Hair follicular keratinocyte (primary cell): ENCODE measurements at places on chromosomes 5 and 9. TPM values are rescaled to one million over a fixed set of nuclear protein-coding genes. Genes with fewer than 3 reads are reported as not detected.

The CLPTM1L gene
- 126 and 155 TPM in 2 replicates for total RNA-seq

The ANKRD34B gene
- not detected in 2 replicates for total RNA-seq

The ENTREP1 gene
- 0.08 and 0.19 TPM in 2 replicates for total RNA-seq

The IRGM gene
- total RNA-seq = not detected in 2 replicates

The LCN15 gene
- total RNA-seq = not detected in 2 replicates

The ANXA2R gene
- 0.15 and 0.31 TPM in 2 replicates for total RNA-seq

The HRH2 gene
- not detected in 2 replicates for total RNA-seq

The CDC25C gene
- total RNA-seq = 5.2 and 11.9 TPM in 2 replicates

The MAMDC2 gene
- total RNA-seq = 2.2 and 7.7 TPM in 2 replicates

The GFI1B gene
- not detected in 2 replicates for total RNA-seq

The HK3 gene
- total RNA-seq = not detected in 2 replicates

The CWC27 gene
- 9.6 and 18.9 TPM in 2 replicates for total RNA-seq

The BTNL9 gene
- not detected in 2 replicates for total RNA-seq

The CATSPER3 gene
- total RNA-seq = not detected in 2 replicates

The PDE4D gene
- total RNA-seq = 2.5 and 3.6 TPM in 2 replicates
